ENCODE measurements at places on chromosomes 6 and 20. TPM values are rescaled to one million over a fixed set of nuclear protein-coding genes. Genes with fewer than 3 reads are reported as not detected.

DNA sequence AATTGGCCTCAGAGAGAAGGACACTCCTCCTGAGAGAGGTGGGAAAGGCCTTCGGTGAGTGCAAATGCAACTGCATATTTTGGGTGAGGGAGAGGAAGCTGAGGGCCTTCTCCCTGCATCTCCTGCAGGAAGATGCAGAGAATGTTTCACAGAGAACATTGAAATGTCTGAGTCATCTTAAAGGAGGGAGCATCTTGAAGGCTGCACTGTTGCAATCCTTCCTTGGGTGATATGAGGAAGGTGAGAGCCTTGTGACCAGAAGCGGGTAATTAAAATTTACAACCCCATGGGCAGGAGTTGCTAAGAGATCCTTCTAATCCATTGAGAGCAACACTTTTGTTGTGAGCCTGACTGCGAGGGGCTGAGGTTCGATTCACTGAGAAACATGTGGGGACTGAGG lies 375.7 kb upstream of the MARCKS start:
- H3K27ac ChIP-seq: no peak overlapping the region
- no peaks in the 10 kb centered on the region for H3K36me3 ChIP-seq
- H3K27me3 ChIP-seq: no peaks in the 10 kb centered on the region
- H3K4me1 ChIP-seq: no peaks in the 10 kb centered on the region

DNA sequence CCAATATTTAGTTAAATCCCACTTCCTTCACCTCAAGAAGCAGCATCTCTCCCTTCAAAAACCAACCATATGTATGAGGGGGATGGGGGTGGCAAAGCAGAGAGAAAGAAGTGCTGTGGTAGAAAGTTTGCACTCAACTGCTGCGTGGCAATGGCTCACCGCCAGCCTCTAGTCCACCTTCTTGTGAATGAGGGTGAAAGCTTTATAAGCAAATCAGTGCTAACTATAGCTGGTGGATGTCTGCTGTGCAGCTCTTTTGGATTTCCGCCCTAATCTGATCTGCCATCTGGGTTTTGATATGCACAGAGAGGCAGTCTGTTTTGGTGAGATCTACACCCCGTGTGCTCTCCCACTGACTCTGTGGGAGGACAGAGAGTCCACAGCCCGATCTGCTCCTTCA lies 281.2 kb upstream of the SUPT3H start:
- no peaks in the 10 kb centered on the region for H3K4me1 ChIP-seq
- no peak overlapping the region for H3K4me3 ChIP-seq
- no peaks in the 10 kb centered on the region for H3K36me3 ChIP-seq
- H3K27ac ChIP-seq: no peak overlapping the region

- no peak overlapping the region for H3K4me3 ChIP-seq
- no peak overlapping the region for H3K27ac ChIP-seq
- H3K27me3 ChIP-seq: no peaks in the 10 kb centered on the region
- DNase-seq: no peak
- H3K36me3 ChIP-seq: peaks cover 5% of the 10 kb centered on the region
- H3K4me1 ChIP-seq: peaks cover 5% of the 10 kb centered on the region
Measured at GRCh38 chr20:34367155-34367554, 4.1 kb downstream of the ITCH start.

- no peaks in the 10 kb centered on the region for H3K4me1 ChIP-seq
- H3K27ac ChIP-seq: no peak overlapping the region
- H3K4me3 ChIP-seq: no peak overlapping the region
- no peaks in the 10 kb centered on the region for H3K36me3 ChIP-seq
Measured at GRCh38 chr20:14288341-14289330, 48.8 kb downstream of the FLRT3 start.

DNA sequence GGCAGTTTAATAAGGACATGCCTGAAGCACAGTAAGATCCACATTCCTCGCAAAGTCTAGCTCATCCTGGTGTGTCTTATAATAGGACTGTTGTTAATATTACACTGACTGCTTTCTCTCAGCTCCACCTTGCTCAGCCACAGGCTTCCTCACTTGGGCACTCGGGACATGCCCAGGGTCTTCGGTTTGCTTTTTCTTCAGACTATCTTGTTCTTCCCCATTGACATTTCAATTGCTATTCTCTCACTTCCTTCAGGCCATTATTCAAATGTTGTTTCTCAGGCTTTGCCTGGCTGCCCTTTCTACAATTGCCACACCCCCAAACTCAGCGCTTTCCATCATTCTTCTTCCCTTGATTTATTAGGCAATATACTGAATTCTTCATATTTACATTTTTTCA lies 274.8 kb upstream of the RGS17 start:
- H3K4me3 ChIP-seq: no peak overlapping the region
- no peaks in the 10 kb centered on the region for H3K4me1 ChIP-seq
- no peak overlapping the region for H3K27ac ChIP-seq
- H3K36me3 ChIP-seq: no peaks in the 10 kb centered on the region

- H3K36me3 ChIP-seq: no peaks in the 10 kb centered on the region
- no peaks in the 10 kb centered on the region for H3K4me1 ChIP-seq
- DNase-seq: no peak
Measured at GRCh38 chr6:115221198-115221597, 839.5 kb downstream of the FRK start.

DNA sequence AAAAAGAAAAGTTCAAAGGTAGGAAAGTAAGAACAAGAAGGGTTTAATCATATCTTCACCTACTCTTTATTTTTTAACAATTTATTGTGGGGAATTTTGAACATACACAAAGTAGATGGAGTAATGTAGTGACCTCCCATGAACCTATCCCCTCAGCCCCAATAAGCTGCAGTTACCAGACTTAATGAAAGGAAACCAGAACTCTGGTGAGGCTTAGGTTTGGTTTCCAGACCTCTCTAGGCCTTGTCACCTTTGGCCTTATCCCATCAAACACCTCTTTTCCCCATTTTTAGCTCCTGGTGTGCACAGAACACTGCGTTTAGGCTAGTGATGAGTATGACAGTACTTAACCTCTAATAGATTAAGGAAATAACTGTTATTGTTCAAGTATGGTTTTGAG lies 42.0 kb downstream of the CBFA2T2 start:
- H3K27ac ChIP-seq: no peak overlapping the region
- H3K36me3 ChIP-seq: no peaks in the 10 kb centered on the region
- H3K4me1 ChIP-seq: no peaks in the 10 kb centered on the region
- H3K27me3 ChIP-seq: no peaks in the 10 kb centered on the region
- DNase-seq: no peak
- H3K4me3 ChIP-seq: no peak overlapping the region

GRCh38 chr20:50108556-50109235 lies 4.3 kb downstream of the UBE2V1 start:
- H3K27ac ChIP-seq: no peak overlapping the region
- no peaks in the 10 kb centered on the region for H3K27me3 ChIP-seq
- H3K4me3 ChIP-seq: no peak overlapping the region
- H3K36me3 ChIP-seq: no peaks in the 10 kb centered on the region

DNA sequence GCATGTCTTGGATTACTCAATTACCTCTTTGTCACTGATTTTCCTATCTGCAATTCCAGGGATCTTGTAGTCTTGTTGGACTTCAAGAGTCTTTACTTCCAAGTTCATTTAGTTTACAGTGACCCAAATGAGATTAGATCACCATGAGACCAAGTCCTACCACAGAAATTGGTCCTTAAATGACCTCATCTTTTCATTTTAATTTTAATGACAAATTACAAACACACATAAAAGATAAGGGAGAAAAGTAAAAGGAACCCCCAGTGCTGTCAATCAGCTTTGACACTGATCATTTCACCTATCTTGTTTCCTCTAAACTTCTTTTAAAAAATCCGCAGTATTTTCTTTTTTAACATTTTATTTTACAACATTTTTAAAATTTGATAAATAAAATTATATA lies 54.9 kb upstream of the FYN start:
- DNase-seq: no peak
- H3K27me3 ChIP-seq: no peaks in the 10 kb centered on the region
- H3K27ac ChIP-seq: no peak overlapping the region
- no peaks in the 10 kb centered on the region for H3K36me3 ChIP-seq
- H3K4me3 ChIP-seq: no peak overlapping the region

DNA sequence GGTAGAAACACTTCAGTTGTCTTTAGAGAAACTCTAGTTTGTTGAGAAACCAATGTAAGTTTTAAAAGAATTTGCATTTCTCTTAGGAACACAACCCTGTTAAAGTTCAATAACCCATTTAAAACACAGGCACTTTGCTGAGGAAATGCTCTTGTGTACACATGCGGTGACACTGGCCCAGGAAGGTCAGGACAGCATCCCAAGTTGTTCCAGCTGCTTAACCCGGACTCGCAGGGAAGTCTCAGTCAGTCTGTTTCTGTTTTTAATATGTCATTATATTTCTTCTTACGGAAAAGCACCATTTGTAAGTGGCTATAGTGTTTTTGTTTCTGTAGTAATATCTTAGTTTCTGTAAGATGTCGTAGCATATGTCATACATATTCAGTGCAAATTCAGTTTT lies 36.9 kb downstream of the RIN2 start:
- no peaks in the 10 kb centered on the region for H3K27me3 ChIP-seq
- no peak for DNase-seq
- no peaks in the 10 kb centered on the region for H3K4me1 ChIP-seq

DNA sequence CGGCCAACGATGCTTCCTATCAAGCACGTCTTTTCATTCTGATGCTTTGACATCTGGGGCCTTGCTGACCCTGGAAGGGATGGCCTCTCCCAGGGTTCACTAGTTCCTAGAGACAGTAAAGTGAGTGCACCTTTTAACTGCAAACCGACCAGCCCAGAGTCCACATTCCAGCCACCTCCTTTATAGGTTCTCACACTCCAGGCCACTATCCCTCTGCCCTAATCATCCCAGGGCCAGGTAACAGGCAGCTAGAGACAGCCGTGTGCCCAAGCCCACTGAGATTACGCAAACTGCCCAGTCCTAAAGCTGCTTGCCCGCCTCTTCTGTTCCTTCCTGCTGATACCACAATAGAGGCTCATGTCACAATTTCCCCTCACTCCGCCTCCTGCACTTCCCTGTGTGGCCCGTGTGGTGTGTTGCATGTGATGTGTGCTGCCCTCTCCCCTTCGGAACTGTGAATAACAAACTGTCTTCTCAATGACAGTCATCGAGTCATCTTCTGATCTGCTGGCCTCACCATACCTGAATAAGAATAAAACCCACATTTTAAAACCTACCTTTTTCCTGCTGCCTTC lies 123.7 kb upstream of the EXOC2 start:
- DNase-seq: no peak
- H3K36me3 ChIP-seq: no peaks in the 10 kb centered on the region
- no peaks in the 10 kb centered on the region for H3K4me1 ChIP-seq
- no peak overlapping the region for H3K4me3 ChIP-seq
- no peak overlapping the region for H3K27ac ChIP-seq
- H3K27me3 ChIP-seq: no peaks in the 10 kb centered on the region

DNA sequence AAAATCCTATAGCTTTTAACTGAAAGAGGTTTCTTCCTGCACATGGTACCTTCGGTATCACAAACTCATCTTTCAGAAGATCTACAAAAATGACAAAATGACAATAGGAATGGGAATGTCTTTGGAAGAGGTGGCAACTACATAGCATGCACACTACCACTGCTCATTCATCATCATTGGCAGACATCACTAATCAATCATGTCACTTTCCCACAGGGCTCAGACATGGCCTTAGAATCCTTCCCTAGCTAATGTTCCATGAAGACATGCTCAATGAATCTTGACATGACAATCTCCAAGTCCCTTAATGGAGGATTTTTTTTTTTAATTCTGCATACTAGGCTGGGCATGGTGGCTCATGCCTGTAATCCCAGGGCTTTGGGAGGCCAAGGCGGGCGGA lies 3.2 kb upstream of the PGC start:
- no peaks in the 10 kb centered on the region for H3K36me3 ChIP-seq
- H3K4me1 ChIP-seq: no peaks in the 10 kb centered on the region
- H3K27ac ChIP-seq: no peak overlapping the region

- peak overlapping the region; percentile 95 for H3K27ac ChIP-seq
- H3K36me3 ChIP-seq: no peaks in the 10 kb centered on the region
- no peaks in the 10 kb centered on the region for H3K27me3 ChIP-seq
- peaks cover 4% of the 10 kb centered on the region for H3K4me1 ChIP-seq
- peak overlapping the region; percentile 78 for H3K4me3 ChIP-seq
Measured at GRCh38 chr20:33811776-33812151, 616 bp downstream of the CHMP4B start.

- no peaks in the 10 kb centered on the region for H3K36me3 ChIP-seq
- no peak for DNase-seq
- no peaks in the 10 kb centered on the region for H3K27me3 ChIP-seq
- no peaks in the 10 kb centered on the region for H3K4me1 ChIP-seq
- H3K27ac ChIP-seq: peak overlapping the region; percentile 92
Measured at GRCh38 chr6:26554697-26555504, 16.7 kb downstream of the HMGN4 start.

- no peaks in the 10 kb centered on the region for H3K36me3 ChIP-seq
- H3K27me3 ChIP-seq: no peaks in the 10 kb centered on the region
- H3K4me1 ChIP-seq: no peaks in the 10 kb centered on the region
Measured at GRCh38 chr20:1422753-1423152, 29.9 kb upstream of the FKBP1A start.

- H3K4me1 ChIP-seq: no peaks in the 10 kb centered on the region
- no peak overlapping the region for H3K27ac ChIP-seq
- no peak overlapping the region for H3K4me3 ChIP-seq
- no peaks in the 10 kb centered on the region for H3K36me3 ChIP-seq
Measured at GRCh38 chr20:16124491-16124890, 448.8 kb downstream of the KIF16B start.

DNA sequence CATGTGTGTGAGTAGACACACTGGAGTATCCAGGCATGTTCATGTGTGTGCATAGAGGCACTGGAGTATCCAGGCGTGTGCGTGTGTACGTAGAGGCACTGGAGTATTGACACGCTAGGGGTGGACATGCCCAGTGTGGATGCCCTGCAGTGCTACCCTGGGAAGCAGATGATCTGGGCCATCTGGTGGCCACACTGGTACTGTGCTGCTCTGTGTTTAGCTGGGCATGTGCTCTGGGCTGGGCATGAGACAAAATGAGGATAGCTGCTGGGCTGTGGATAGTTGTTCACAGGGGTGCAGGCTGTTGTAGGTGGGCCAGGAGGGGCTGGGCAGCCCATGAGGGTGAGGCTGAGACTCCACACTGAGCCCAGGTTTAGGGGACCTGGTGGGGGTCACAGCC lies 24.0 kb upstream of the NPBWR2 start:
- no peak overlapping the region for H3K27ac ChIP-seq
- H3K27me3 ChIP-seq: no peaks in the 10 kb centered on the region
- no peaks in the 10 kb centered on the region for H3K36me3 ChIP-seq

- no peak overlapping the region for H3K27ac ChIP-seq
- no peaks in the 10 kb centered on the region for H3K36me3 ChIP-seq
- no peaks in the 10 kb centered on the region for H3K4me1 ChIP-seq
- H3K4me3 ChIP-seq: no peak overlapping the region
Measured at GRCh38 chr6:113364766-113365165, 492.4 kb upstream of the MARCKS start.

GRCh38 chr6:37889486-37889885 lies 70.0 kb downstream of the ZFAND3 start:
- no peaks in the 10 kb centered on the region for H3K36me3 ChIP-seq
- H3K4me3 ChIP-seq: no peak overlapping the region
- peaks cover 8% of the 10 kb centered on the region for H3K4me1 ChIP-seq
- H3K27me3 ChIP-seq: no peaks in the 10 kb centered on the region

- no peaks in the 10 kb centered on the region for H3K36me3 ChIP-seq
- no peak overlapping the region for H3K27ac ChIP-seq
- H3K4me3 ChIP-seq: no peak overlapping the region
- H3K27me3 ChIP-seq: peaks cover 18% of the 10 kb centered on the region
Measured at GRCh38 chr6:27889275-27889627, 22.9 kb downstream of the OR2B2 start.

The ENPP5 gene
- 28.1 TPM for total RNA-seq

The MCCD1 gene
- not detected for total RNA-seq

The CST4 gene
- not detected for total RNA-seq

The ITPR3 gene
- total RNA-seq: 18.4 TPM

The BPIFB1 gene
- not detected for total RNA-seq

The VSX1 gene
- not detected for total RNA-seq

The TRIM15 gene
- total RNA-seq: not detected

The RNF217 gene
- total RNA-seq: 40.1 TPM

The HLA-DQB2 gene
- total RNA-seq: 1.5 TPM

The RGS17 gene
- total RNA-seq: 0.29 TPM

The GRM1 gene
- total RNA-seq: 0.16 TPM

The GPR6 gene
- total RNA-seq: not detected

The TPD52L2 gene
- total RNA-seq: 75.1 TPM

Data from breast epithelium (tissue), 4 donors.